ENCODE measurements at places on chromosomes 13 and 19. TPM values are rescaled to one million over a fixed set of nuclear protein-coding genes. Genes with fewer than 3 reads are reported as not detected.

DNA sequence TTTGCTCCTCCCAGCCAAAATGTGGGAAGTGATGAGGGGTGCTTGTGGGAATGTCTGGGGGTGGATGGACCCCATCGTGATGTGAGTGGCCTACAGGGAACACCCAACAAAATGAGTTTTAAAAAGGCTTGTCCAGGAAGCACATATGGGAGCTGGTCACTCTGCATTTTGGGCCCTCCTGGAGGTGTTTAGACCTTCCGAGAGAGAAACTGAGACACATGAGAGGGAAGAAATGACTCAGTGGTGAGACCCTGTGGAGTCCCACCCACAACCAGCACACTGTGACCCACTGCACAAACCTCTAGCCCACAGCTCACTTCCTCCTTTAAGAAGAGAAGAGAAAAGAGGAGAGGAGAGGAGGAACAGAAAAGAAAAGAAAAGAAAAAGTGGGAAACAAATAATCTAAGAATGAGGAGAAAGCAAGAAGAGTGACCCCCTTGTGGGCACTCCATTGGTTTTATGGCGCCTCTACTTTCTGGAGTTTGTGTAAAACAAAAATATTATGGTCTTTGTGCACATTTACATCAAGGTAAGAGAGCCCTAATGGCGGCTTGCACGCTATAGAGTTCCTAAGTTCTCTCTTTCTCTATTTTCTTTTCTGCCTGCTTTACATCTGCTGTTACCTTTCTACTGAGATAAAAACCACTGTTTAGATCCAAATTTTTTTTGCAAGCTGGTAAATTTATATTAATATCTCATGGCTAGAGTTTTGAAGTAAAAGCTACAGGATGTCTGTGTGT lies 13.3 kb upstream of the LILRB1 start:
- DNase-seq: no peak
- no peaks in the 10 kb centered on the region for H3K4me1 ChIP-seq
- no peak overlapping the region for H3K27ac ChIP-seq
- no peak overlapping the region for H3K4me3 ChIP-seq
- H3K36me3 ChIP-seq: no peaks in the 10 kb centered on the region

DNA sequence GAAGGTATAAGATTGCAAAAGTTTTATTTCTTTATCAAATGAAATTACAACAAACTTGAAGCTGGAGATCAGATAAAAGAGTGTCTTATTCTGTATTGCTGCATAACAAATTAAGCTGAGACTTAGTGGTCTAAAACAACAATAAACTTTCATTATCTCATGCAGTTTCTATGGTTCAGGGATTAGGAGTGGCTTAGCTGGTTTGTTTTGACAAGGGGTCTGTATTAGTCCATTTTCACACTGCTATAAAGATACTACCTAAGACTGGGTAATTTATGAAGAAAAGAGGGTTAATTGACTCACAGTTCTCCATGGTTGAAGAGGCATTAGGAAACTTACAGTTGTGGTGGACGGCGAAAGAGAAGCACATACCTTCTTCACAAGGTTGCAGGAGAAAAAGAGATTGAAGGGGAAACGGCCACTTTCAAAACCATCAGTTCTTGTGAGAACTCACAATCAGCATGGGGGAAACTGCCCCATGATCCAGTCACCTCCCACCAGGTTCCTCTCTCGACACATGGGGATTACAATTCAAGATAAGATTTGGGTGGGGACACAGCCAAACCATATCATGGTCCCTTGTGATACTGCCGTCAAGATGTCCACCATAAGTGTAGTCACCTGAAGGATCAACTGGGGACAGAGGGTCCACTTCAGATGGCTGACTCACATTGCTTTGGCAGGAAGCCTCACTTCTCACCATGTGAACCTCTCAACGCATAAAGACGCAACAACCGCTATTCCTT lies 97.8 kb downstream of the RNF17 start:
- no peaks in the 10 kb centered on the region for H3K36me3 ChIP-seq
- no peak for DNase-seq
- no peaks in the 10 kb centered on the region for H3K27me3 ChIP-seq
- no peak overlapping the region for H3K4me3 ChIP-seq
- no peaks in the 10 kb centered on the region for H3K4me1 ChIP-seq

DNA sequence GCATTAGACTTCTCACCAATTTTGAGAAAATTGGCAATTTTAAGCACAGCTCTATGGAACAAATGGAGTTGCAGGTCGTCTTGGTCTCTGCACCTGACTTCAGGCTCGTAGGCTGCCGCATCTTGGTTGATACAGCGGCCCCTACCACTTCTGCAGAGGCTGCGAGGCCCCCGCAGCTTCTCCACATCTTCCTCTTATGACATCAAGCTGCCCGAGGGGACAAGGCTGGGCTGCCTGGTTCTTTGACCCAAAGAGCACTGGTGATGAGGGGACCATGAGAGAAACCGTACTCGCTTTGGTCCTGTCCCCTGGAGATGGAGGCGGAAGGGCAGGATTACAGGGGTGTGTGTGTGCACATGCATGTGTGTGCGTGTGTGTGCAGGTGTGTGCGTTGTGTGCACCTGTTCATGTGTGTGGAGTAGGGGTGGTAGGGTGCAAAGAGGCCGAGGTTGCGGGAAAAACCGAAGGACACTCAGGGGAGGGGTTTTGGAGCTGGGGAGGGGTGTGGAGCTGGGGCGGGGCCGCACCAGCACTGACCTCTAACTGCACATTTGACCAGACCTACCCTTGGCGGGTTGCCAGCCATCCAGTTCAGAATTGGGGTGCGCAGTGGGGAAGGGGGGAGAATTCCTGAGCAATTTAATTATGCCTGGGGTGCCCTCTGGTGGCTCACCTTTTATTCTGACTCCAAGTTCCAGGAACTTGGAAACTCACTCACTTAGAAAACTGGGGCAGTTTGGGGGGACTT lies 65.1 kb upstream of the ARHGEF7 start:
- no peak for DNase-seq
- H3K4me1 ChIP-seq: no peaks in the 10 kb centered on the region
- no peaks in the 10 kb centered on the region for H3K27me3 ChIP-seq
- H3K27ac ChIP-seq: no peak overlapping the region
- no peak overlapping the region for H3K4me3 ChIP-seq

GRCh38 chr13:27842571-27842970 lies 50.3 kb downstream of the GSX1 start:
- H3K36me3 ChIP-seq: no peaks in the 10 kb centered on the region
- H3K27me3 ChIP-seq: no peaks in the 10 kb centered on the region
- no peak overlapping the region for H3K4me3 ChIP-seq

DNA sequence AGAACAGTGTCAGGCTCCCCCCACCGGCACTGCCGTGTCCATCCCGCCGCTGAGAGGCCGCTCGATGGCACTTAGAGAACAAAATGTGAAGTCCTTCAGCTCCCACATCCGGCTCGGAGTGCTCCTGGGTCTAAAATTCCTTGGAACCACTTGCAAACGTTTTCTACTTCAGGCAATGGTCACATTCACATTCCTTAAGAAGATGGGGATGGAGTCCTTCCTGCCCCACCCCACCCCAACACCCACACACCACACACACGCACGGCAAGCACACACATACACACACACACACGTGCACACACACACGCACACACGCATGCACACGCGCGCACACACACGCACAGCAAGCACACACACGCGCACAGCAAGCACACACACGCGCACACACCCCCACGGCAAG lies 83.4 kb downstream of the SOX1 start:
- H3K36me3 ChIP-seq: no peaks in the 10 kb centered on the region
- no peak overlapping the region for H3K27ac ChIP-seq
- no peak for DNase-seq
- H3K4me1 ChIP-seq: no peaks in the 10 kb centered on the region
- H3K27me3 ChIP-seq: no peaks in the 10 kb centered on the region

DNA sequence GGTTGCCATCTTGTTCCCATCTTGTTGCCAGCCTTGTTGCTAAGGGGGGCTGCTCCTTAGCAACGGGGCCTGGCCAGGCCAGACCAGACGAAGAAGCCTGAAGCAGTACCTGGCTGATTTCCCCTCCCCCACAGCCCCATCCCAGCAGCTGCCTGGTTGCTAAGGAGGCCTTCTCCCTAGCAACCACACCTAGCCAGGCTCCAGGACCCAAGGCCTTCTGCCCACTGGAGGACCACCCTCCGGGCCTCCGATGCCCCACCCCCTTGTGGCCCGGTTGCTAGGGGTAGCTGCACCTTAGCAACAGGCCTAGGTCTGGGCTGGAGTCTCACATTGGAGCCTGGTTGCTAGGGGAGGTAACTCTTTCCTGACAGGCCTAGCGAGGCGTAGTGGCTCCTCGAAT lies 3.9 kb downstream of the PRRG2 start:
- H3K4me1 ChIP-seq: peaks cover 14% of the 10 kb centered on the region
- DNase-seq: no peak
- H3K4me3 ChIP-seq: no peak overlapping the region
- no peaks in the 10 kb centered on the region for H3K27me3 ChIP-seq

DNA sequence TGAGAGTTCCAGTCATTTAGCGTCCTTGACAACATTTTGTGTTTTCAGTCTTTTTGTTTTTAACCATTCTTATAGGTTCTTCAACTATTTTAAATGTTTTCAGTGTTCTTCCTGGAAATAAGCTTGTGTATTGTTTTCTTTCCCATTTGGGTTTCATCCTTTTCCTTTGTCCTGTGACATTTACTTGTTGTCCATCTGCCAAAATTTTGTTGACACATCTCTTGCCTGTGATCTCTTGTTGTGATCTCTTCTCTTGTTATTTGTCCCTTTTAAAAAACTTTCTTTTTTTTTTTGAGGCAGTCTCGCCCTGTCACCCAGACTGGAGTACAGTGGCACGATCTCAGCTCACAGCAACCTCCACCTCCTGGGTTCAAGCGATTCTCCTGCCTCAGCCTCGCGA lies 96.5 kb downstream of the PDS5B start:
- no peak for DNase-seq
- no peak overlapping the region for H3K27ac ChIP-seq
- no peaks in the 10 kb centered on the region for H3K27me3 ChIP-seq

Gene COL5A3
- 4.9 TPM for polyA plus RNA-seq

Gene NAPSA
- polyA plus RNA-seq: 0.74 TPM

Gene LGALS14
- polyA plus RNA-seq: not detected

Gene METTL21C
- not detected for polyA plus RNA-seq

Gene FGF21
- polyA plus RNA-seq: 18.5 TPM

Gene SMIM44
- polyA plus RNA-seq: not detected

Gene MAB21L1
- 0.07 TPM for polyA plus RNA-seq

Gene KLK14
- not detected for polyA plus RNA-seq

Gene REEP6
- 243 TPM for polyA plus RNA-seq
